NCI-H2227 treated with DMSO at 0.1 percent for 48 hours (cell line): ENCODE measurements at places on chromosomes 13 and 19.

GRCh38 chr19:7783991-7784423 is 21.0 kb downstream of the CLEC4M start:
- no peak for DNase-seq

GRCh38 chr13:108588516-108588915 is 40.9 kb upstream of the MYO16 start:
- DNase-seq: no peak

DNA sequence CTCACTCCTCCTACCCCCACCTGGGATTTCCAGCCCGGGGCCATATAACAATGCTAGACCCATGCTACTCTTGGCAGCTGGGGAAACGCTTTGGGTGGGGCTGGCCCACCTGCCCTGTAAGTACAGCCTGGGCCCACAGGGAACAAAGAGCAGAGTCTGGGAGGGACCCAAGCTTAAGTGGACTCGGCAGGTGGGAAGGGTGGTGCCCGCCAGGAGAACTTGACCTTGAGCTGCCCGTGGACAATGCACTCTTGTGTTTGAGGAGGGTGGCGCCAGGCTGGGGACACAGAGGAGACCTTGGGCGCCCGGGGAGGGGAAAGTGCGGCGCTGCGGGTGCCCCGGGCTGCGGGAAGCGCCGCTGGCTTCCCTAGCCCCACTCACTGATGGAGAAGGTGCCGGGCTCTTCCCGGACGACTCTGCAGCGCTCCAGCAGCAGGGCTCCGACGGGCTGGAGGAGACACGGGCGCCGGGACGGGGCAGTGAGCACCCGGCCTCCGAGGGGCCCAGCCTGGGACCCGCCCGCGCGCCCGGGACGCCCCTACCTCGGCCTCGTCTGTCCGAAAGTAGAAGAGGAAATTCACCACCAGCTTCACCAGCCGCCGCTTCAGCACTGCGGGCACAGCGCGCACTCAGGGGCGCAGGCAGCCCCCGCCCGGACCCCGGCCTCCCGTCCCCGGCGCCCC is 607 bp downstream of the PLEKHJ1 start:
- no peak for DNase-seq

DNA sequence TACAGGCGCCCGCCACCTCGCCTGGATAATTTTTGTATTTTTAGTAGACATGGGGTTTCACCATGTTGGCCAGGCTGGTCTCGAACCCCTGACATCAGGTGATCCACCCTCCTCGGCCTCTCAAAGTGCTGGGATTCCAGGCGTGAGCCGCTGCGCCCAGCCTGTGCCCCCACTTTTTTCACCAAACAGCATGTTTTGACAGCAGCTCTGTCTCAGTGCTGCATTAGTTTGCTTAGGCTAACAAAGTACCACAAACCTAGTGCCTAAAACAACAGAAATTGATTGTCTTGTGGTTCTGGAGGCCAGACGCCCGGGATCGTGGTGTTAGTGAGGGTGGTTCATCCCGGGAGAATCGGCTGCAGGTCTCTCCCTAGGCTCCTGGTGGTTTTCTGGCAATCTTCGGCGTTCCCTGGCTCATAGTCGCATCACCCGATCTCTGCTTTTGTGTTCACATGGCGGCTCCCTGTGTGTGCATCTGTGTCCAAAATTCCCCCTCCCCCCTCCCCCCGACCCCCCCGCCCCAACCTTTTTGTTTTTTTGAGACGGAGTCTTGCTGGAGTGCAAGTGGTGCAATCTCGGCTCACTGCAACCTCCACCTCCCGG is 30.0 kb downstream of the MYH14 start:
- DNase-seq: no peak

DNA sequence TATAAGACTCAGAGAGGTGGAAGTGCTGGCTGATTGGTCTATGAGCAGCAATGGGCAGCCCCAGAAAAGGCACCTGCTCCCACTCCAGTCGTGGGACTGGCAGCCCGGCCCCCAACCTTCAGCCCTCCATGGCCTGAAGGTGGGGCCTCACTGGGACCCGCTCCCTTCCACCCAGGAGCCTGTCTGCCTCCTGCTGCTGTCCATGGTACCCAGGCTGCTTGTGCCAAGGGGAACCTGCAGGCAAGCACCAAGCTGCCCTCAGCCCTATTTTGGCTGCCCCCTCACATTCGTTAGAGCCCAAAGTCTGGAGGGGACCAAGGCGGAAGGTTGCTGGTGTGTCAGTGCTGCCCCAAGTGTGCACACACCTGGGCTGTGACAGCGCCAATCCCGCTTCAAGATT is 2304.9 kb downstream of the PCDH9 start:
- no peak for DNase-seq
